ENCODE measurements at places on chromosomes 4 and X.

- DNase-seq: peak; percentile 42
These were observed 36.6 kb upstream of the UGT2A1 start for GRCh38 chr4:69689599-69689998.

GRCh38 chr4:151921386-151921785 lies 160.6 kb upstream of the GATB start:
- peak; percentile 26 for DNase-seq

- DNase-seq: no peak
These were observed 88.9 kb downstream of the ALPK1 start for GRCh38 chr4:112386071-112386470.

DNA sequence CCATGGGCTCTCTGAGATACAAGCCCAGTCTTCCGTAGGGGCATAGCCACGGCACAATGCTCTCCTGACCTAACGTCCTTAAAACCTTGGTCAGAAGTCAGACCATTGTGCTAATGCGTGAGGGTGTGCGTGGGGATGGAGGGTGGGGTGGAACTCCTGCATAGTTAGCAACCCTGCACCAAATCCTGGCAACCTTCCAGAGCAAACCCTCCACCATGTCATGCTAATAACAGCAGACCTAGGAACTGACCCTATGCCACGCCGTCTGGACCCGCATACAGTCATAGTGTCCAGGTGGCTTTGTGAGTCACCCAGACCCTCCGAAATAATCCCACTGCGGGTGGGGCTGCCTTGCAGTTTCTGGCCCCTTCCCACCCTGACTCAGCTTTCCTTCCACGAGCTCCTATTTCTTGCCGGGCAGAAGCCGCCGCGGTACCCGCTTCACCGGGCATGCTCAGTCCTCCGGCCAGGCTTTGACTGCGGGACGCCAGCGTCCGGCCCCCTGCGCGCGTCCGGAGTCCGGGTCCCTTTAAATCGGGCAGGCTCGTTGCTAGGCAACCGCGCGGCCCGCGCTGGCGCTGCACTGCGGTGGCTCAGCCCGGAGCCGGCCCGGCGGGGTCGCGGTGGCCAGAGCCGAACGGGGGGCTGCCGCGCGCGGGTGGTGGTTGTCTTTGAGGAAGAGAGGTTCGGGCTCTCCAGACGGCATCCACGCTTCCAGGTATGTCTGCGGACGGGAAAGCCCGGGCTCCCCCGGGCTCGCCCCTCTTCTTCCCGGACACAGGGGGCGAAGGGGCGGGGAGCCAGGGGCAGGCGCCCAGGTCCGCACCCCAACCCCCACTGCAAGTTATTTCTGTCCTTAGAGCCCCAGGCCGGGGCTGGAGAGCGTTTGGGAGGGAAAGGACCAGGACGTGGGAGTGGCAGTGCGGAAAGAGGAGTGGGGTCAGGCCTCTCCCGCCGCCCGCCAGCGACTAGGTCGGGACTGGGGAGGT lies at the start of gene CCDC160:
Gene CCDC160 (plus strand): TSS at position 557 of the 989 bp plus-strand sequence. CDS start 7,619 bp downstream, outside the sequence.
- DNase-seq: peak; percentile 25

- no peak for DNase-seq
These were observed 1.8 kb downstream of the TBC1D25 start for GRCh38 chrX:48541140-48541814.

GRCh38 chrX:19889582-19890342 lies 2.4 kb upstream of the SH3KBP1 start:
- DNase-seq: peak; percentile 21

GRCh38 chr4:78656968-78657445 lies 105.4 kb downstream of the ANXA3 start:
- no peak for DNase-seq

DNA sequence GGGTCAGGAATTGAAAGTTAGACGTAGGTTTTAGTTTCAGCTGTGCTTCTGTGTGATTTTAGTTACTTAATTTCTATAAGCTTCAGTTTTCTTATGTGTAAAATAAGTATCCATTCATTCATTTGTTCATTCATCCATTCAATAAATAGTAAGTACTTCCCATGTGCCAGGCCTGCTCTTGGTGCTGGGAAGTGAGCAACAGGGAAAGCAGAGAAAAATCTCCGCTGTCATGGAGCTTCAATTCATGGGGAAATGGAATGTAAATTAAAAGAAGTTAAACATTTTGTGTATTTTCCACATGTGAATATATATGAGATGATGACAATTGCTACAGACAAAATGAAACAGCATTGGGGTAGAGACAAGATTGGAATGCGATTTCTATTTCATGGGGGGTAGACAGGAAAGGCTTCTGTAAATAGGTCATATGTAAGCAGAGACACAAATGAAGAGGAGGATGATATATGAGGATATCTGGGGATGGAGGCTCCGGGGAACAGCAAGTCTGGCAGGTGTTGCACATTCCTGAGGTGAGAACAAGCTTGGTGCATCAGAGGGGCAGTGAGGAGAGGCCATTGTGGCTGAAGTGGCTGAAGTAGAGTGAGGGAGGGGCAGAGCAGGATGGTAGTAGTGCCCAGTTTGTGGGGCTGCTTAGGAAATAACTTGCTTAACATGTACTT lies 66.2 kb downstream of the FHIP1A start:
- DNase-seq: no peak

- no peak for DNase-seq
These were observed 481.1 kb downstream of the STPG2 start for GRCh38 chr4:97662133-97662532.

Measured in GM03348 (cell line).